ENCODE measurements at places on chromosomes 1 and 21.
A peak's percentile ranks its signal among the peaks of the same experiment; 100 is the strongest.

- DNase-seq, result no peak
These were observed 47.8 kb downstream of the SELENOF start for GRCh38 chr1:86865973-86866637.

DNA sequence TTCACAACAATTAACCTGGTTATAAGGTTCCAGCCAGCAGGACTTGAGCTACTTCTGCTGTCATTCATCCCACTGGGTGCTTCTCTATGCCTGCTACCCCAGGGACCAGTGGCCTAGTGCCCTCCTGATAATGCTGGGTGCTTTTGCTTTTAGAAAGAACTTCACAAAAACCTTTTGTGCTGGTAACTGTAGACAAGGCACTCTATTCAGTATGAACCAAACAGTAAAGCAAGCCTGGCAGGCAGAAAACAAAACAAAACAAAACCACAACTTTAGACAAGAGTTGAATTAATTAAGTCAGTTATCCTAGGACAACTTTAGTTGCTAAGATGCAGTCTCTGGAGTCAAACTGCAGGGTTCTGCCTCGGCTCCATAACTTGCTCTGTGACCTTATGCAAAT lies 61.9 kb upstream of the ADGRL2 start:
- DNase-seq, result no peak

DNA sequence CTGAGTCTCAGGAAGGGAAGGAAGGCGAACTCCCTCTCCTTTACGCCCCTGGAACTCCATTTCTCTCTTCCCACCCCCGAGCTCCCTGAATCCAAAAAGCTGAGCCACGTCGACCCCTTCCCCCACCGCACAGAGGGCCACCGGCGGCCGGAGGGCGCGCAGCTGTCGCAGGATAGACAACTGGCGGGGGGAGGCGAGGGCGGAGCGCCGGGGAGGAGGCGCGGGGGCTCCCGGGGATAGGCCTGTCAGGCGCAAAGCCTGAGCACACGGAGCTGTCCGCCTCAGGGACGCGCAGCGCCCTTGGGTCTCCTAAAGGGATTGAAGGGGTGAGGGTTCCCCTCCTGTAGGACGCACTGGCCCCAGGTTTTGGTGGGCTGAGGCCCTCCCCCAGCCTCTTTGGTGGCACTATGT lies 752 bp upstream of the ACTA1 start:
- no peak for DNase-seq

- no peak for DNase-seq
These were observed 10.2 kb downstream of the COL6A1 start for GRCh38 chr21:45991606-45992300.

GRCh38 chr1:217078078-217078690 lies 355.0 kb upstream of the ESRRG start:
- peak; percentile 81 for DNase-seq

GRCh38 chr1:30888391-30888790 lies 20.2 kb downstream of the SDC3 start:
- DNase-seq, result peak; percentile 47

GRCh38 chr21:41235201-41235600 lies 67.2 kb downstream of the BACE2 start:
- DNase-seq, result no peak

DNA sequence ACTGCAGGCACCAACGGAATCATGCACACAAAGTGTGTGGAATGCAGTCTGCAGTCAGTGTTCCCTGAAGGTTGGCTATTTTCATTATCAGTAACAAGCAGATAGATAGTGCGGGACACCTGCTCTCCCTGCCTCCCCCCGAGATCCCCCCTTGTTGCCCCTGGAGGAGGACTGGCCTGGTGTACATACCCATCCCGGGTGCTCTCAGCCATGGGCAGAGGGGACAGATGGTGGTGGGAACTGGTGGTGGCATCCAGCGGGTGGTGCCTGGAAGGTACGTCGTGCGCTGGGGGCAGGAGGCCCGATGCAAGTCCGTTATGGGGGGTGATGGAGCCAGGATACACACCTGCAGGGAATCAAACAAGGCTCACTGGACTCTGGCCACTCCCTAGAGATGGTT lies 55.2 kb downstream of the DMRTB1 start:
- no peak for DNase-seq

GRCh38 chr1:208841436-208841835 lies 597.3 kb upstream of the PLXNA2 start:
- DNase-seq, result peak; percentile 10

DNA sequence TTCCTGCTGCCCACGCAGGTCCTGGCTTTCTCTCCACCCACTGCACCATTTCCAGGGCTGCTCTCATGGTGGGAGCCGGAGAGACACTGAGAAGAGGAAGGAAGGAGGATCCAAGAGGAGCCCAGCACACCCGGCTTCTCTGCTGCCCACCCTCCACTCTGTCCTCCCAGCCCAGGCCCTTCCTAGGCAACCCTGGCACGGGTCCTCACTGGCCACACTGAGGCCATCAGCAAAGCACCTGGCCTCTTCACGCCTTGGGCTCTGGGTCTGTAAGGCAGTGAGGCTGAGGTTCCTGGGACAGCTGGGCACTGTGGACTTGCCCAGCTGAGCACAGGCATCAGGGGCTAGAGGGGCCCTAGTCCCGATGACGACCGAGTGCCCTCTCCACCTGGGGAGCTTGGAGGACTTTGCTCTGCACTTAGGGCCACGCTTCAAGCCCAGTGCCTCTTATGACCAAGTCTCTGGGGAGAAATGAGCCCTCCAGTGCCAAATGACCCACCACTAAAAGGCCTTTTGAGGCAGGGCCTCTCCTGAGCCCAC lies 43.1 kb downstream of the PDE9A start:
- DNase-seq, result no peak

DNA sequence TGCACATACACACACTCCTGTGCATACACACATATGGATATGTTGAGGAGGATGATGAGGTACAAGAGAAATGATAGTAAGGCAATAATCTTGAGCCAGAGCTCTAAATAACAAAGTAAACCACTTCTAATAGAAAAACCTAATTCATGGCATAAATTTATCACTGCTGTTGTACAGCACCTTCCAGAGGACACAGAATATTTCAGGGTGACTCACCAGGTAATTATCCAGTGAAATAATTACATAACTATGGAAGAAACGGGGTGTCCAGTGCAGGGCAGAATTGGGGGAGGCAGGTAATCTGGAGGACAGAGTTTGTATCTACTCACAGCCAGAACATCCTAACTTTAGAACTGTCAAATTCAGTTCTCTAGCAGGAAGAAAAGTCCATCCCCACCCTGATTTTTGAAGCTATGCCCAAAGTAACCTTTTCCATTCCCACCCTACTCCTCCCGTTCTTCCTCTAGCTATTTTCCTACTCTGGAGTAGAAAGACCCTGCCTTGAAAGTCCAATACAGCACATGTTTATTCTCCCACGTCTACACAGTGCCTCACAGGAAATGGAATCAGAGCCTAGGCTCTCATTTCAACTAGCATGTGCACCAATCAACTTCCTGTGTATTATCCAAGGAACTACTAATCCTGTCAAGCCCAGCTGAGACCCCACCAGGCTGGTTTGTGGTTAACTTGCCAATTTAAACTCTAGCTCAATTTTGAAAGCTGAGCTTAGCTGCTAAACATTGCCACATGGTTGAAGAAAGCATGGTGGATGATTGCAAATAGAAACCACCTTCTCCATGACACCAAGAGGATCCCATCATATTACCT lies 96.6 kb downstream of the PTPN14 start:
- no peak for DNase-seq

DNA sequence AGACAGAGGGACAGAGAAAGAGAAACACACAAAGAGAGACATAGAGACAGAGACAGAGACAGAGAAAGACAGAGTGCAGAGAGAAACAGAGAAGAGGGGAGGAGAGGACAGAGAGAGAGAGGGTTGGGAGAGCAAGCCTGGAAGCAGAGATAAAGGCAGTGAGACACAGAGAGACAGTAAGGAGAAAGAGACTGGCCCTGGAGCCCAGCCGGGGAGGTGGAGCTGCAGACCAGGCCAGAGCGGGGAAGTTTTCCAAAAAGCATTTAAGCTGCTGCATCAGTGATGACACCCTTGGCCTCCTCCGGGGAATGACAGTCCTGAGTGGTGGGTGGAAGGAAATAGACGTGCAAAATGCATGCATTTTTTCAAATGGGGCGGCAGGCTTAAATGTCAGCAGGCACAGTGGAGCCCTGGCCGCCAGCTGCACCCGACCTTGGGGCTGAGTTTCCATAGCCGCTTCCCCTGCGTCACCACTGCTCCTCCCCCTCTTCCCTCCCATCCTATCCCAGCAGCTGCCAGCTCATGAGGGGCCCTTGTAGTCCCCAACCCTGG lies 95.4 kb upstream of the KLHDC7A start:
- DNase-seq, result no peak

DNA sequence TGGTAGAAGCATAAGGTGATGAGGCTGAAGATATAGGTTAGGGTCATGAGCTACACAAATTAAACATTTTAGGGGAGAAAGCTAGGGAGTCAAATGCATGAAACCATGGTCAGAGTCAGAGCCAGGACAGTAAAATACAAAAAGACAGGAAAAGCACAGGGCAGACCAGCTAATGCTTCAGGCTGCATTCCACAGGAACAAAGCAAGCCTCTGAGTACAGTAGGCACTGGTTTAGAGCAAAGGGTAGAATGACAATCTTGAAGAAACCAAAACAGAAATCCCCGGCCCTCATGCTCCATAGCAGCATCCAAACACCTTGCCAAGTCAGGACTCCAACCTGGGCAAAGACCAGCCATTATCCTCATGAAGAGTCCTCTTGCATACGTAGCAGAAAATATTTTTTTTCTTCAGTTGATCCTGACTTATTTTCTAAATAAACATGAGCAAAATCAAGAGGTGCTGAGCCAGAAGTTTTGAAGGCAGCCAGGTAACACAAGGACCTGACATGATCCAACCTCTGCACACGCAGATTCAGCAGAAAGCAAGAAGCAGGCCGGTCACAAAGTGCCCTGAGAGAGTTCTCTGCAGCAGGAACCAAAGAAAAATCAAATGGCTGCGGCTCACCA lies 273.1 kb downstream of the TTLL7 start:
- no peak for DNase-seq

DNA sequence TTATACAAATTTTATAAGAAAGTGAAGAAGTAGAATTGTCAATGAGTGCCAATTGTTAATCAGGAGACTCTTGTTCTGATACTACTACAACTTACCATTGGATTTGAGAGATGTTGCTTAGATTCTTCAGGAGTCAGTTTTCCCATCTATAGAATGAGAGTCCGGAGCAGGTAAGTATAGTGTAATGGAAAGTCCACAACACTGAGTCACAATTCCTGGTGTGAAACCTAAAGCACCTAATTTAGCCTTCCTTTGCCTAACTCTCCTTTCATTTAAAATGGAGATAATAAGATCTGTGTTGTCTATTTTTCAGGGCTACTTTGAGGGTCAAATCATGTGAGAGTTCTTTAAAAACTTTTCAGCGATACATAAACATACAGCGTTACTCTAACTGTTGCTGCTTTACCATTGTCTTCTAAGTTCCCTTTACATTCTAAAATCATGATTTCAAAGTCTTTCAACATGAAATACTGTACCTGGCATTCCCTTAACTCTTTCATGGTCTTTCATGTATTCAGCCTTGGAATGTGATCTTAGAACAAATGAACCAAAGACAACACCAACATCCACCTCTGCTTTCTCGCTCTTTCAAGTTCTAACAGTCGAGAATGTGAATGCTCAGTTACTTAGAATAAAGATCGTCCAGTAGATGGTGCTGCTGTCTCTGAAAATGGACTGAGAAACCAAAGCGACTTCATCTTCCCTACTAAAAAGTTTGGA lies 90.9 kb downstream of the SLC30A10 start:
- peak; percentile 66 for DNase-seq

DNA sequence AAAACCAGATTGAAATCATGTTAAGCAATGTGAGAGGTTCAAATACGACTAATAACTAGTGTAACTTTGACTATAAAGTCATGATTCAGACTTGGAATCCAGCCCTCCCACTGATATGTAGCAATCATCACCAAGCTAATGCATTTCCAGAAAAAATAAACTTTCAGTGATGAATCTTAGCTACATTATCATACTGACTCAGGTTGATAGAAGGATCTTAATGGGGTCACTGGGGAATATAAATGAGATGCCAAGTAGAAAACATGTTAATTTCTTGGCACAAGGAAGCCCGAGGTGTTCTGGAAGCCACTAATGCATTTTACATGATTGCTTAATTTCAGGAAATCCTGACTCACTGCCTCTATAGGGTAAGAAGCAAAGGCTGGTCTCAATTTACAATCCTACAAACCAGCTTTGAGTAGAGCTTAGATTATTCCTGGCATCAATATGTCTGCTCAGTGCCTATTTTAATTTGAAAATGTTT lies 67.7 kb downstream of the SELENOF start:
- DNase-seq, result peak; percentile 40

DNA sequence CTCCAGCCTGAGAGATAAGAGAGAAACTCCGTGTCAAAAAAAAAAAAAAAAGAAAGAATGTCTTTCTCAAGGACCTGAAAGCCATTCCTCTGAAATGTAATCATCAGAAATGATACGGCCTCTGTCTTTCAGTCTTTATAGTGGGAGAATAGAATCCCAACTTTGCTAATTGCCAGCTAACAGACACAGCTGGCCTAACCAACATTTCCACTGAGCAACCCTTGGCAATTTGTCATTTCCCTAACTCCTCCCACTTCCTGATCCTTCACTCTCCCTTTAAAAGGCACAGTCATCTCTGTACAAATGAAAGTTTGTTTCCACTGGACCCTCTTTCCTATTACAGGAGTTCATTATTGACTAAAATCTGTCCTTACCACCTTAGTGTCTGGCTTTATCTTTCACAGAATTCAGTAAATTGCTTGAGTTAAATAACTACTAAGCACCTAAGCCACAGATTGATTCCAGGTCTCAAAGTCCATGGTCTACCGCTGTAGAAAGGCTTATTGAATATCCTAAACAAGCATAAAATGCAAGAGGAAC lies 4.3 kb upstream of the CBR1 start:
- no peak for DNase-seq

DNA sequence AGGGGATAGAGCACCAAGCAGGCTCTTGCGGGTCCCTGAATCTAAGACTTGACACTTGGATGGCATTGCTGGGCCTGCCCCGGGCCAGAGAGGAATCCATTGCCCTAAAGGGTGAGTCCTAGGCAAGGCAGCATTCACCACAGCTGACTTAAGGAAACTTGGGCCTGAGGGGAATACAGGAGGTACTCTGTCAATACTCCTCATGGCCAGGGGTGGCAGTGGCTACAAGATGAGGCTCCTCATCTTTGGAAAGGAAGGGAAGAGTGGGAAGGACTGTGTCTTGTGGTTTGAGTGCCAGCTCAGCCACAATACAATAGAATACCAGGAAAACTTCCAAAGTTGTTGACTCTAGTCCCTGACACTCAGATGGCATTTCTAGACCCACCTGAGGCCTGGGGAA lies 5.1 kb downstream of the KRTAP22-1 start:
- DNase-seq, result no peak

GRCh38 chr1:52306227-52307006 lies 59.6 kb downstream of the CC2D1B start:
- no peak for DNase-seq

DNA sequence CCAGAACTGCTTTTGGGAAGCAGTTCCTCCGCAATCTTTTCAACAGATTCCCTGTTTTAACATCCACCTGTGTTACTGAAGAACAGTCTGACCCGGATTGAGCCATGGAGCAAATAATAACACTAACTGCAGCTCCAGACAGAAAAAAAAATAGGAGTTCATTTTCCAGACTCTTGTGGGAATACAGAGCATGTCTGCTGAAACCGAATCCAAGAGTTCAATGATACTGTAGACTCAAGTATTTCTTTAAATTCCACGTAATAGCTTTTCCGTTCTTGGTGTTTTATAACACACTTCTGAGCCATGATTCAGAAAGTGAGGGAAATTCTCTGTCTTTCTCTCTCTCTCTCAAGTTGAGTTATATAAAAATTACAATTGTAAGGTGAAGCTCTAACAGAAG lies 60.6 kb downstream of the DDAH1 start:
- DNase-seq, result no peak
